ENCODE measurements at places on chromosomes 13 and 19.
A peak's percentile ranks its signal among the peaks of the same experiment; 100 is the strongest.

DNA sequence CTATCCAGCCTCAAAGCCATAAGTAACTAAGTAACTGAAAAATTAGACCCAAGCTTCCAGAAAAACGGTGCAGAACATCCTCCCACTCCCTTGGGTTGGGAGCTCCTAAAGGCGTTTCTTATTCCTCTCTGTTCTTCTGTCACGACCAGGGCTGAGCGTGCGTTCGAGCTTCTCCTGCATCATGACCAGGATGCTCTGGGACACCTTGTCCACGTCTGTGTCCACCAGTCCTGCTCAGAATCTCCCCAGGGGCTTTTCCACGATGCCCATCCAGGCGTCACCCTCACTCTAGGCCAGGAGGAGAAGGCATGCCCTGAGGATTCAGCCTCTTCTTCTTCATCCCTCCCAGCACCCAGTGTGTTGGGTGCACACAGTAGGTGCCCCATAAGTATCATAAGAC, 37.8 kb upstream of the GAS6 start:
- DNase-seq, result no peak

DNA sequence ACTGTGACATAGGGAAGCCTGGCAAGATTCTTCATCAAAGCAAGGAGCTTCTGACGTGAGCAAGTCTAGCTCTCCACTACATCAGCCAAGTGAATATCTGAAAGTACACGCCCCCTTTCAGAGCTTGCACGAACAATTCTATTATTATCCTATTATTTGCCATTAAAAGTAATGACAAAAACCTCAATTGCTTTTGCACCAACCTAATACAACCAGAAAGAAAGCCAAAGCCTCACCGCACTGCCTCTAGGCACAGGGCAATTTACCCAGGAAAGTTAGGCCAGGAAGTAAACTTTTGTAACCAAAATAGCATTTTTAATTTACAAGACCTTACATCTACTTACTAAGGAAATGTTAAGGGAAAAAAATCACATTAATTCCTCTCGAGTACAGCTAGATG, 41.2 kb downstream of the LATS2 start:
- no peak for DNase-seq

DNA sequence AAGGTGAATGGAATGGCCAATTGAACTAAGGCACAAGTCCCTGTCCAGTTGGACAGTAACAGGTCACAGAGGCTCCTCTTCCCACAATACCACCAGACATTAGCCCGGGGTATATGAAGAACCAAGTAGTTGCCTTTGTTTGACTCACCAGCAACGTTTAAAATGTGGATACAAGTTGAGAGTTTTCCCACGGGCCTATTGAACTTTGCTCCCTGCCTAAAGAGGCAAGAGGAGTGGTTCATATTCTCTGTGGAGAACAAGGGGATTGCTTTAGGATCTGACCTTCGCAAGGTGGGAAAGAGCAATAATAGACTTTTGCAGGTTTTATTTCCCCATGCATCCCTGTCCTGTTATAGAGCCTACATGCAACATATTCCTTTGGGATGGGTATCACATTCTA, 177.2 kb downstream of the POU4F1 start:
- no peak for DNase-seq

DNA sequence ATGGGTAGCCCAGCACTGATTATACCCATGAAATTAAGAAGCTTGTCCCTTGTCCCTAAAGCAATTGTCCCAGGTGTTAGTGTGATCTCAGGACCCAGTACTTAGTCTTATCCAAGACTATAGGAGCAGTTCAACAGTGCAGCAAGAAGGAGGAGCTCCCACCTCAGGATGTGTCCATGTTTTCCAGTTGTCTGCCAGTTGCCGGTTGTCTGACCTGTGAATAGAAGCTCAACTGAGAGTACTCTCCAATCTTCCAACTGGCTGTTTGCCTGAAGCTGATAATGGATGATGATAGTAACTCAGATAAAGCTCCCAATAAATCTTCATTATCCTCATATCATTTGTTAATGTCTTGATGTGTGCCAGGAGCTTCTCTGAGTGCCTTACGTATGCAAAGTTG, 107.2 kb upstream of the HTR2A start:
- DNase-seq, result no peak

DNA sequence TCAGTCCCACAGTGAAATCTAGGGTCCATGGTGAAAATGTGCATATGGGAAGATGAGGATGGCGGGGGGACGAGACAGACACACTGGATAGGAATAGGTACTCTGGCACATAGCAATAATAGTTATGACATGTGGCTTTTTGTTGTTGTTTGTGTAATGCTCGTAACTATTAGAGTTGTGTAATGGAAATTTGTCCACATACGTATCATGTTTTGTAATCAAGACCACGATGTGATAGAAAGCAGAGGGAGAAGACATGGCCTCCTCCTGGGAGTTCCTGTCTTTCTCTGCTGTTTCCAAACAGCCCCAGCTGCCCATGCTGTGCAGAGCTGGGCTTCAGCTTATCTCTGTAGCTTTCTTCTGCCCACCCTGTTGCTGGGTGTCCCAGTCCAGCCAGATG, 185.3 kb upstream of the TMTC4 start:
- DNase-seq, result no peak

DNA sequence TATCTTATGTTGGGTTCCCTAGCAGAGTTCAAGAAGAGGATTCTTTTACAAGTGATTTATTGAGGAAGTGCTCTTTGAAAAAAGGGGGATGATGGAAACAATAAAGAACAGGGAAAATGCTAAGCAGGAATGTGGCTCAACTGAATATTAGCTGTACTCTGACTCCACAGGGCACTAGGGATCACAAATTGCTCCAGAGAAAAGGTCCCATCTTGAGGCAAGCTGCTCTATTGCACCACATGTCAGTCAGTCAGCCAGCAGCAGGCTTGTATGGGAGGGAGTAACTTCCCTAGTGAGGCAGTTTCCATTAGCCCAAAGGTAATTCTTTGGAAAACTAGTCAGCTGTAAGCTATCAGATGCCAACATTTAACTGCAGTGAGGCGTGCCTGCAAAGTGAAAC, 73.3 kb upstream of the FNDC3A start:
- DNase-seq, result no peak

DNA sequence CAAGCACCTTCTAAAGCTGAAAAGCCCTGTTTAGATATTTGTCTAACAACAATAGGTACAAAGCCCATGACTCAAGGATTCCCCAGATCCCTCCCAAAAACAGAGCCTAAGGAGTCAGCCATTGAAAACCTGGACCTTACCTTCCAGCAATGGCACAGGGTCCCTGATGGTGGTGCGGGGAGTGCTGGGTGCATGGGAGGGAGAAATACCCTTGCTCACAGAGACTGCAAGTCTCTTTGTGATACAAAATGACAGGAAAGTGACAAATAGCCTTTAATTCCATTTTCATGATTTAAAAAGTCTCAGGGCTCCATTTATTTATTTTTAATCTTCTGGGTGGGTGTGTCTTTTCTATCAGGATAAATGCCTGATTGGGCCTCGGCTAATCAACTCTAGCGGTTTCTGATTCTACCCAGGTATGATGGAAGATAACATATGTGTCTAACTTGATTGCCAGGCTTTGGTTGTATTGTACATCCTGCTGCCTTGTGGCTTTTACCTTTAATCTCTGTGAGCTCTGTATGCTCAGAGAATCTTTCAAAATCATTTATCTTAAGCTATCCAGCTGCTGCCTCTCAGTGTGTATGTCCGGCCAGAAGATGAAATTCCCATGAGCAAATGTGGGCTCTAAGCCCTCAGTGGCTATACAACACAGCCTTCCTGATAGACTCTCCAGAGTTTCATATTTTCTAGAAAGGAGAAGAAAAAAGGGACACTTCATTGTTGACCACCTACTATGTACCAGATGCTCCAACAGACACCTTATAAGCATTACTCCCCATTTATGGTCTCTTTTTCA, 54.6 kb upstream of the FAM124A start:
- no peak for DNase-seq

DNA sequence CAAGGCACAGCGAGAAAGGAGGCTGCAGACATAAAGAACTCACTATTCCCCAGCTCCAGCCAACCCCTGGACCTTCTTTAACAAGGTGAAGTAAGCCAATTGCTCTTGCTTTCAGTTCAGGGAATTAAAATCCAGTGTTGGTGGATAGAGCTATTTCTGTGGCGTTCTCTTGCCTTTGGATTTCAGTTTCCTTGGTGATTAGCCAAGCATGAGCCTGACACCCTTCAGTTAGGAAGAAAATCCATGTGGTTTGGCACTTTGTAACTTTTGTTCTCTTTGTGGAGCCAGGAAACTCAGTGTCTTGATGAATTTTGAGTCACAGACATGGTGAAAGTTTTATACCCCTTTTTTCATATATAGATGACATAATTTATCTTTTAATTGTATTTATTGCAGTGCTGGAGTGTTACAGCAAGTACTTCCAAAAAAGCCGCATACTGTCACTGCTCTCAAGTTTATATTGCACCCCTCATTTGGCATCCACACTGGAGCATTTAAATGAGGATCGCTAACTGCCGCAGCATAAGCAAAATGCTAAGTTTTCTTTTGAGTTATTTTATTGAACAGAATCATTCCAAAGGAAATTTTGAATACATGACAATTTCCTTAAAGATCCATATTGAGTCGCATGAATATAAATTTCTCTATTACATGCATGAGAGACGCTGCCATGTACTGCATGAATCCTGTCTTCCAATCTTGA, 406.8 kb downstream of the MYO16 start:
- no peak for DNase-seq

- no peak for DNase-seq
Observed at GRCh38 chr13:65613004-65613403, 1617.1 kb downstream of the PCDH9 start.

DNA sequence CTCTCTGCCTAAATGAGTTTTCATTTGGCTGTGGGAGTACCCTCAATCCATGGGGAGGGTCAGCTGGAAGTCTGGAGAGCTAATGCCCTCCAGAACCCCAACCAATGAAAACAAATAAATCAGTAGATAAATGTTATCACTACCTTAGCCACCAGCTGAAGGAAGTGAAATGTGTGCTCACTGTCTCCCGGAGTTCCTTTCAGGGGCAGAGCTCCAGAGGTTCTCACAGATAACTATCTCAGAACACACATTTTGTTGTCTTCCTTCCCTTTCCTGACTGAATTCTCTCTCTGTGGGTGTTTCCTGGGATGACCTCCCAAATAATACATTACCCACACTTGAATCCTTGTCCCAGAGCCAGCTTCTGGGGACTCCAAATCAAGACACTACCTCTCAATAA, 779.6 kb downstream of the DIAPH3 start:
- DNase-seq, result no peak

- DNase-seq, result no peak
Observed at GRCh38 chr13:73171271-73171682, 112.5 kb downstream of the KLF5 start.

DNA sequence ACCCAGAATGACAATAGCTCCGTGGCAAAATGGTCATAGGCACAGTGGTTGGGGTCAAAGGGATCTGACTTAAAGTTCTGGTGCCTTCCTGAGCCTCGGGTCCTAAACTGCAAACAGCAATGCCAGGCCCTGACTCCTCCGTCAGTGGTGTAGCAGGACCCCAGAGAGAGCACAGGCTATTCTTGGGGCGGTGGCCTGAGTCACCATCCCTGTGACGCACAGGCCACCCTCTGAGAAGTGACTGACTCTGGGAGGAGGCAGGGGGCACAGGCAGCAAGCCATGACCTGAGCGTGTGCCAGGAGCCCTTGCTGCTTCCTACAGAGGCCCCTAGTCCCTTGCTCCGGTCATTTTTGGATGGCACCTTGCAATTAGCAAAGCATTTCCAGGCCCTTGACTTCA, 18.7 kb downstream of the PLVAP start:
- no peak for DNase-seq

DNA sequence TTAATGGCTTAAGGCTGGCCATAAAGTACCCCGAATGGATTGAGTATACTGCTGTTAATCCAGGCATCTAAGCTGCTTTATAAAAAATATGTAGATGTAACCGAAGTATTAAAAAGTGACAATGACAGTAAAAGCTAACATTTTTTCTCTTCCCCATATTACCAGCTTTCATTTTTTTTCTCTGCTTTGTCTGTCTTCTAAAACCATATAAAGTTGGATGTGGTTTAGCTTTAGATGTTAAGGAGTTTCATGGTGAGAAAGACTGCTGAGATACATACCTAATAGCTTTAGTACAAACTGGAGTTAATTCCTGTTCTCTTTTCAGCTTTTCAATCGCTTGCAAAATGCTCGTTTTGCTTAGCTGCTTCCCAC, 838 bp downstream of the AKAP11 start:
- DNase-seq, result no peak

DNA sequence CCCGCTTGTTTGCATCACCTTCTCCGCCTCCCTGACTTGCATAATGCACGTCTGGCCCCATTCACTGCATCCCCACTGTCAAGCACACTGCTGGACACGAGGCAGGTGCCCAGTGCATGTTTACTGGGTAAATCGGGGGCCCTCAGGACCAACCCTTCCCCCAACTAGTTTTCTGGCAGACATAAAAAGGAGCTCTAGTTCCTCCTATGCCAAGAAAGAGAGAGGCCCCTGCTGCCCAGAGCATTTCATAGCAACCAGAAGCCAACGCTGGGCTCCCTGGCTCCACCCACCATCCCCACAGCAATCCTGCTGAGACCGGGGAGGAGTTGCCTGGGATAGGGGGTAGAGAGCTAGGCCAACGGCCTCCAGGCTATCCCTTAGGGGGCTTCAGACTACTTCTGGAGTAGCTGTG, 23.2 kb downstream of the ANKRD27 start:
- DNase-seq, result no peak

DNA sequence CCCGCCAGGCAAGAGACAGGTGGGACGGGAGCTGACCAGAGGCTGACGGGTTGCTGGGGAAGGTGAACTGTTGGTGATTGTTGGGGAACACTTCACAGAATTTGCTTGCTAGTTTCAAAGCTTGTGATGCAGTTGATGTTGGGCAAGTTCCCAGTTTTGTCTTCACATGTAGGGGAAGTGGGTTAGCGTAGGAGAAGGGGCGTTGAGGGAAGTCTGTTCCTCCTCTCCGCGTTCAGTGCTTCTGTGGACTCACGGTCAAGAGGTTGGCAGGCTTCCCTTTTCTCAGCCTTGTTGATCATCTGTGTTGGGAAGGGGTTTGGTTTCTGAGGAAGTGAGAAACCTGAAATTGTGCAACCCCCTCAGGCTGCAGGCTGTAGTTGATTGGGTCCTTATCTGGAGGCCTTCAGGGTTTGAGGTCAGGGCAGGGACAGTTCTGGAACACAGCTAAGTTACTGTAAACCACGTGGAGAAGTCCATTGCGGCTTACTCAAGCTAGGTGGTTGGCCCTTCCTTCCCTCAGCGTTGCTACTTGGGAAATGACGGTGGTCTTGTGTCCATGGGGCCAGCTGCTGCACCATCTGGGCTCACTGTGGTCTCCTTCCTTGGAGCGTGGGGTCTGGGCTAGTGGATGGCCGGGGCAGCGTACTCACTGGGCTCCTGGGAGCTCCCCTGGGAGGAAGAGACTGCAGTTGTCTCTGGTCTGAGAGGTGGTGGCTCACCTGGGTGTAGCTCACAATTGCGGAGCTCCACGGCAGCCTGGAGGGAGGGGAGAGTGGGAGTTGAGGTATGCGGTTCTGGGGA, 7.5 kb downstream of the RPS9 start:
- peak; percentile 76 for DNase-seq
